CMK (cell line): ENCODE measurements at places on chromosomes 5 and 9.

- DNase-seq = no peak
These were observed 90.9 kb upstream of the MINAR2 start for GRCh38 chr5:129656952-129657351.

GRCh38 chr5:42005561-42006153 is 80.6 kb downstream of the FBXO4 start:
- peak; percentile 3 for DNase-seq

- no peak for DNase-seq
These were observed 642 bp upstream of the ITGA1 start for GRCh38 chr5:52786949-52787599.

GRCh38 chr9:89579741-89580385 is 24.9 kb upstream of the GADD45G start:
- DNase-seq = peak; percentile 91

DNA sequence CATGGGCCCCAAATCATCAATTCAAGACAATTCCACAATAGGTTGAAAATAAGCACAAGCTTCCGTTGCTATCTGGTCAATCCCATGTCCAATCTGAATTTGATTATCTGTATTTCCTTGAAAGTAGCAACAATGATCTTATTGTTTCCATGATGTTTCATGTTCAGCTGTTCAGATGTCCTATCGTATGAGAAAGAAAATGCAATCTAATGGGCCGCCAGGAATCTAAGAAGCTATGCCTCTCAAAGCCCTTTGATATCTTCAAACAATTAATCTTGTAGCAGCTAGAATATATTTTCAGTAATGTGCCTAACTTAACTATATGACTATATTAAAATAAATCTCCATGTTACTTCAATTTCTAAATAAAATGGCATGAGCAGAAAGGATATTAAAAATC is 32.1 kb upstream of the ALDOB start:
- no peak for DNase-seq

DNA sequence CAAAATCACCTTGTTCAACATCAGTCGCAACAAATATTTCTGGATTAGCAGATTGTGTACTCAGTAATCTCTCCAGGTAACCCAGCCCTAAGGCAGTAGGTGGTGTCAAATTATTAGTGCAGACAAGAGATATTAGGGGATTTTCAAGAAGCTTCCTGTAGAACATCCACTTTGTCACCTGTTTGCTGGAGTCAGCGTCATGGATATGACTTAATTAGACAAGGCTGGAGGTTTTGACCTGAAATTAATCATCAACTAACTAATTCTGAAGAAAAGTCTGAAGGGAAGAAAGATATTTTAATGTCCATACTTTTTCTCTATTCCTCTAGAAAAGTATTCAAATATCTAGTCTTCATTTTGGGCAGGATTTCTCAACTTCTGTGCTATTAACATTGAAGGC is 91.4 kb upstream of the CCDC112 start:
- no peak for DNase-seq

DNA sequence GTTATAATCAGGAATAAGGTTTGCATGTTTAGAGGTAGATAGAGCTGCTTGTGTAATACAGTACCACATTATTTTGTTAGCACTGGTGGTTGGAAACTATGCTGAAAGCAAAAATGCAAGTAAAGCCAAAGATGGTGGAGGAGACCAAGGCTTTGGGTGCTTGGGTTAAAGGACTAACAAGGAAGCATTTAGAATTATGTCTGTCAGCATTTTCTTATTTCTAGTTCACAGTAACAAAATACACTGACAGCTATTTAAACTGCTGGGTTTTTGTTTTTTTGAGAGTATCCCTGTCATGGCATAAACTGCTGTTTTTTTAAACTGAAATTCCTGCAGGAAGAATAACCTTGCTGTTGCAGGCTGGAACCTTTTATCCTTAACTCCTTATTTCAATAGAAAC is 6.5 kb downstream of the HMGXB3 start:
- DNase-seq = no peak

GRCh38 chr9:92666912-92667532 is 2.9 kb downstream of the IPPK start:
- DNase-seq = no peak

DNA sequence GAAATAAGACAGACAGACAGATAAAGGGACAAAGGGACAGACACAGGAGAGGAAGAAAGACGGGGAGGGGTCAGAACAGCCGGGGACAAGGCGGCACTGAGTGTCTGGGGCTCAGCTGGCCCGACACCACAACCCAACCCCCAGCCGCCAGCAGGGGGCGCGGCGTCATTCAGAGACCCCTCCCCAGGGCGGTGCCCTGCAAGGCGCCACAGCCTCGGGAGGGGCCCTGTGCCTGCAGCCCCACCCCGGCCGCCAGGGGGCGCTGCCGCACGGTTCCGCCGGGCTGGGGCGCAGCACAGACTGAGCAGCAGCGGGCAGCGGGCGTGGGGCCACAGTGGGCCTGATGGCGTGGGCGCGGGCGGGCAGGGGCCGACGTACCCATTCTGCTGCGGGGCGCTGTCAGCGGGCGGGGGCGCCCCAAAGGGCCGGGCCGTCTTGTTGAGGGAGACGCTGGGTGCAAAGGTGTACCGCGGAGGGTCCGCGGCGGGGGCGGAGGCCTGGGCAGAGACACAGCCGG is 5.9 kb downstream of the PDLIM7 start:
- no peak for DNase-seq

DNA sequence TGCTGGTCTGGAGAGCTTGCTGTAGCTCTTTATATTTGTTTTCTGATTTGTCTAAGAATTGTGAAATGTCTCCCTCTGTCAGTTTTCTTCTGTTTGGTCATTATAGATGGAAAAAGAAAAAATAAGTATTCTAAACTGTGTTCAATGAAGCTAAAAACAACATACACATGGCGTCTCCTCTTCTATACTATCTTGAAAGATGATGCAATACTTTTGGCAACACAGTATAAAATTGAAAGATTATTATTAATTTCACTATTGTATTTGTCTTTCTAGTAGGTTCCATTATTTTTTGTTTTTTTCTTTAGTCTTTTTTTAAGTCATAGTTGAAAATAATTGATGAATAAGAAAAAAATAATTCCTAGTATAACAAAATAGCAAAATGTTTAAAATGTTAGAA is 22.5 kb downstream of the CCDC192 start:
- DNase-seq = no peak

- DNase-seq = no peak
These were observed 70.2 kb downstream of the NR2F1-AS1 start for GRCh38 chr5:93510626-93511380.

- peak; percentile 42 for DNase-seq
These were observed 135.6 kb upstream of the PPP1R26 start for GRCh38 chr9:135343837-135344522.

DNA sequence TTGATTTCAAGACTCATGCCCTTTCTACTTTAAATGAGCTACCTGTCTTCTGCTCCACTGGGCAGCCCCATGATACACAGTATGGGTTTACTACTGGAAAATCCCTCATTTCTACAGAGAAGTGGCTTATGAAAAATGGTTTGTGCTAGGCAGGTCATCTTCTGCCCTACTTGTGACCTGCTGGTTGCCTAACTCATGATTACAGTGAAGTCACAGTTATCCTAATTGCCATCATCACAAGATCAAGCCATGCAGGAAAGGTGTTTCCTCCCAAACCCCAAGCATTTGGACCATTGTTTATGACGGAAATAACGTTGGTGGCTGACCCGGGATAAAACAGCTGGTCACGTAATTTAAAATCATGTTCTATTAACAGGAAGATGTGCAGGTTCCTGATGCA is 330.6 kb downstream of the ACTL7B start:
- DNase-seq = no peak

- no peak for DNase-seq
These were observed 98.4 kb downstream of the PHF2 start for GRCh38 chr9:93674580-93675335.

- DNase-seq = no peak
These were observed 331.9 kb downstream of the SPOCK1 start for GRCh38 chr5:137167187-137167586.

DNA sequence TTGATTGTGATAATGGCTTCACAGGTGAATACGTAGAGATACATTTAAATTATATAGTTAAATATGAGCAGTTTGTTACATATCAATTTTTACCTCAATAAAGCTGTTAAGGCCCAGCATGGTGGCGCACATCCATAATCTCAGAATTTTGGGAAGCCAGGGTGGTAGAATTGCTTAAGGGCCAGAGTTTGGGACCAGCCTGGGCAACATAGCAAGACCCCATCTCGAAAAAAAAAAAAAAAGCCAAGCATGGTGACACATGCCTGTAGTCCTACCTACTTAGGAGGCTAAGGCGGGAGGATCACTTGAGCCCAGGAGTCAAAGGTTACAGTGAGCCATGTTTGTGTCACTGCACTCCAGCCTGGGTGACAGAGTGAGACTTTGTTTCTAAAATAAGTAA is 138.7 kb upstream of the TMEM161B start:
- no peak for DNase-seq

DNA sequence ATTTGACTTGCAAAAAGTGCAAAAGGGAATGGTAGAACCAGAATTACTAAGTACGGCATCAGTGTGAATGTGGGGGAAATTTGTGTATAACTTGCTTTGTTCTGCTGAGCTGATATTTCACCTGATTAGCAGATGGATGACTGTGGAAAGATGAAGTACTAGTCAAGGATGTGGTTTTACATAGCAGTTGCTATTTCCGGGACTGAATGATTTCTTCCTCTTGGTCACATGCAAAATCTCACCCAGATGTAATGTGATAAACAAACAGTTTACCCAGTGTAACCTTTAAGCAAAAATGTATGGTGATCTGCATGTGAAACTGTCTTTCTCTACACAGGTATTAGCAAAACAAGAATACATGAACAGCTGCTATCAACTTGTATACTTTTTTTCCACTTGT is 46.1 kb downstream of the DCP2 start:
- no peak for DNase-seq

DNA sequence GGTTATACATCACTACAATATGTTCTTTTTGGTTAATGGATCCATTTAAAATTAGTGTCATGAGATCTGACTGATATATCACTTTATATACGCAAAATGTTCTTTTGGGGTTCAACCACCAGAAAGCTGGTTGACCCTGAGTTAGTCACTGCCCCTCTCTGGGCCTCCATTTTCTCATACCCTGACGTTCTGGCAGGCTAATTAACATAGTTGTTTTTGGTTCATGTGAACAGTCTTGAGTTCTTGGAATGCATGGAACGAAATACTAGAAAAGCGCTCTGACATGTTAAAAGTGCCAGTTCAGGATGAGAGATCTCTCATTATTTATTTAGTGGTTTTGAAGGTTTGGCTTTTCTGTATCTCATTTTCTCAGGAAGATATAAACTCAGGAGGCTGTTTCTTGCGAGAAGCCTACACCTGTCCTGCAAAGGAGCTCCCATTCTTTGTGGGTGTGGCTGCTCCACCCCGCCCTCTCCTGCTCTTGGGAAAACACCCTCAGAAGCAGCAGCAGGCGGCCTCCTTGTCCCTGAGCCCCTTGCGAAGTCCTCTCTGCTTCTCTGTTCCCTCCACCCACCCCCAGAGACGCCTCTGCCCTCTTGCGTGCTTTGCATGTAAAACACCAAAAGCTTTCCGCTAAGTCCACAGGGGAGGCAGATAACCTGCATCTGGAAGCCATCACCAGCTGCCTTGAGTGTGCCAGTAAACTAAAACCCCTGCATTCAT is 302.4 kb upstream of the PANK3 start:
- DNase-seq = no peak

- no peak for DNase-seq
These were observed 61.1 kb downstream of the LMNB1 start for GRCh38 chr5:126837906-126838539.
